ENCODE measurements at places on chromosomes 4 and X.

- DNase-seq = peak; percentile 41
These were observed 141.0 kb upstream of the FAM47C start for GRCh38 chrX:36867143-36867542.

DNA sequence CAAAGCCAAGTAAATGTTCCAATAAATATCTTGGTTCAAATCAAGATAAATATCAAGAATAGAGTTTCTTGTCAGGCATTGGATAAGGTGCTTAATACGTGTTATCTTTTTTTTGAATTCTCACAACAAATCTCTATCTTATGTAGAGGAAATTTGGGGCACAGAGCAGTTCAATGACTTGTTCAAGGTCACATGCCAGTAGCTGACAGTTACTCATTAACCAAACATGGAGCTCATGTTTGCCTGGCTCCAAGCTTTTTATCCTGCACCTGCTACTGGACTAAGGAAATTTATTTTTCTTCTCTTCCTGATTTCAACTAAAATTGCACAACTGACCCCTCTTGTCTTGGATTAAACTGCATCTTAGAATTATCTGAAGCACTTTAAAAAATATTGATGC is 76.3 kb downstream of the ATP10D start:
- DNase-seq = no peak

DNA sequence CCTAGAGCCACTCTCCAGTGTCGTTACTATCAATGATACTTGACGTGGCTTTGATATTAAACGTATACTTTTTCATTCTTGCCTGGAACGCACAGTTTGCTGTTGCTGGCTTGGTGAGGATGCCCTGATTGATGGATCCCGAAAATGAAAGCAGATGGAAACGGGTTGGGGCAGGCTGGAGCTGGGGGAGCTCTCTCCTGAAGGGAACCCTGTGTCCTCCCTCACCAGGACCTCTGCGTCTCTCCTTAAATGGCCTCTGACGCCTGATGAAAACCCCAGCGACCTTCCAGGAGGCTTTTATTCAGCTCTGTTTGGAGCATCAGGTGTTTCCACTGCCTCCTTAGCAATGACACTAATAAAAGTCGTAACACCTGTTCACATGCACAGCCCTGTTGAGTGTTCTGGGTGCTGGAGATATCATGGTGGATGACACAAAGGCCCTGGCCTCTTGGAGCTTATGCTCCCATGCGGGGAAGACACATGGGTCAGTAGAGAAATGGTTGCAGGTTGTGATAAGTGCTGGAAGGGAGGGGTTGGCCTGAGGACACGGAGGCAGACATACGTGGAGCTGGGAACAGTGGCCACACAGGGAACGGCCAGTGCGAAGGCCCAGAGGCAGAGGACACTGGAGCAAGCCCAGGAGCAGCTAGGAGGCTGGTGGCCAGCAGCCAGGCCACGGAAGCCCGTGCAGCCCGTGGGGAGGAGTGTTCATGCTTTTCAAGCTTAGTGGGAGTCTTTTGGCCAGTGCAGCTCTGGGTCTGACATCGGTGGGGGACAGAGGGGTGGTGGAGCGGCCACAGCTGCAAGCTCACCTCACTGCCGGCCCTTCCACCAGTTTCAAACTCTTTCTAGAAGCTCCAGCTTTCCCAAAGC is 7.5 kb downstream of the MSANTD1 start:
- DNase-seq = no peak

DNA sequence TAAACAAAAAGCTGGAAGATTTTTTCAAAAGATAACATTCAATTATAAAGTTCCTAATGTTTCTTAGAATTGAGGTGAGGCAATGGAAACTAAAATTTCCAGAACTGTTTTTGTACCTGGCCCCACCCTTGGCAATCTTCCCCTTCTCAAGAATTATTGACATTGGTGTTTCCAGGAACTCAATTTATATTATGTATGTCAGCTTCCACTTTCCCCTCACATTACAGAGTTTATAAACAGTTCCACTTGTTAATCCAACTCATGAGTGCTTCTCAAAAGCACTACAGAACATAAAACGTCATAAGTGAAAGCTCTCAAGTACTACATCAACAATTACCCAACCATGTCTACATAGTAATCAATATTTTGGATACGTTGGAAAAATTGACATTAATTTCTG is 107.4 kb downstream of the FAM13A start:
- DNase-seq = no peak

DNA sequence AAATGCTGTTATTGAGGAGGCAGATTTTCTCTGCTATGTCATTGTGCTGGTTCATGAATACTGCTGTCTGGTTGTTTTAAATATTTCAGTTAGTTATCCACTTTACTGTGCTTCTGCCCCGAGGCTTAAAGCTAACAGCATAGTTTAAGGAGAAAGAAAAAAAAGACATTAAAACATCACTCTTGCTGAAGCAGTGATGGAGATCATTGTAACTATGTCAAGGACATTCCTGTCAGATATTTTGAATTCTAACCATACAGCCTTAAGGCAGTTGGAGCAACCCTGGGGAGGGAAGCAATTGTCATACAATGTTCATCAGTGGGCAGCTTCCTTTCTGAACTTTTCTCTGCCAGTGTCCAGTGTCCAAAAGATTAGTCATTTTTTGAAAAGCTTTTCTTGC is 199.0 kb upstream of the DDX53 start:
- peak; percentile 1 for DNase-seq

Data from dermis blood vessel endothelial cell (primary cell).